IMR-90 (cell line): ENCODE measurements at places on chromosomes 5 and 9. TPM values are rescaled to one million over a fixed set of nuclear protein-coding genes. Genes with fewer than 3 reads are reported as not detected.

DNA sequence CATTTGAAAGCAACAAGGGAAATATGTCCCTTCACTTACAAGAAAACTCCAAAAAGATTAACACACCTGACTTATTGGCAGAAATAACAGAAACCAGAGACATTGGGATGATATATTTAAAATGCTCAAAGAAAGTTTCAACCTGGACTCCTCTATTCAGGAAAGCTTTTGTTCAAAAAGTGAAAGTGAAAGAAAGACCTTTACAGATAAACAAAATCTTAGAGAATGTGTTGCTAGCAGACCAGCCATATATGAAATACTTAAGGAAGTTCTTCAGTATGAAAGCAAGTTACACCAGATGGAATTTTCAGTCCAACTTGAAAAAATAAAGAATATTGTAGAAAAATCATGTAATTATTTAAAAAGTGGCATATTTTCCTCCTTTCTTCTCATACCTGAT, 1075.1 kb downstream of the NR2F1-AS1 start:
- peak; percentile 21 for DNase-seq

Gene PPP3R2
- not detected in 2 replicates for total RNA-seq

DNA sequence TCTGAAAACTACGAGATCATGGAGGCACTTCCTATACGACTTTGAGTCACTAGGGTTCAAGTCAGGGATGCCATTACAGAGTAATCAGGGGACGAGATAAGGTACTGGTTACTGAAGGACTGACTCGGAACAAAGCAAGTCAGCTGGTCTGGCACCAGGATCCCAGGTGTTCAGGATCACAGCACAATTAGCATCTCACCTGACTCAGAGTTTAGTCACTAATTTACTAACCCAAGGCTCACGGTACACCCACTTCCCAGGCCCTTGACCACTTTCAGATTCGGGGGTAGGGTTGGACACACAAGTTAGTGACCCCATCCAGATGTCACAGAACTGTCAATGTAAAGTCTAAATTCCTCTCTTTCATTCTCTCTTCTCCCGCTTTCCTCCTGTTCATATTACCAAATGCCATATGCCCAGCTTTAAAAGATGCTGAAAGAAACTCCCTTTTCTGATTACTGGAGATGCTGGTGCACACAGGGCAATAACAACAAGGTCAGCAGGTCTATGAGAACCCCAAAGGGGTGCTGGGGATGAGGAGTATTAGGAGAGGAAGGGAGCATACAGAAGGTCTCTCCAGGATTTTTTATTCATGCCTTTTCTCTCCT, 657.8 kb downstream of the TLE1 start:
- peak; percentile 15 for DNase-seq

DNA sequence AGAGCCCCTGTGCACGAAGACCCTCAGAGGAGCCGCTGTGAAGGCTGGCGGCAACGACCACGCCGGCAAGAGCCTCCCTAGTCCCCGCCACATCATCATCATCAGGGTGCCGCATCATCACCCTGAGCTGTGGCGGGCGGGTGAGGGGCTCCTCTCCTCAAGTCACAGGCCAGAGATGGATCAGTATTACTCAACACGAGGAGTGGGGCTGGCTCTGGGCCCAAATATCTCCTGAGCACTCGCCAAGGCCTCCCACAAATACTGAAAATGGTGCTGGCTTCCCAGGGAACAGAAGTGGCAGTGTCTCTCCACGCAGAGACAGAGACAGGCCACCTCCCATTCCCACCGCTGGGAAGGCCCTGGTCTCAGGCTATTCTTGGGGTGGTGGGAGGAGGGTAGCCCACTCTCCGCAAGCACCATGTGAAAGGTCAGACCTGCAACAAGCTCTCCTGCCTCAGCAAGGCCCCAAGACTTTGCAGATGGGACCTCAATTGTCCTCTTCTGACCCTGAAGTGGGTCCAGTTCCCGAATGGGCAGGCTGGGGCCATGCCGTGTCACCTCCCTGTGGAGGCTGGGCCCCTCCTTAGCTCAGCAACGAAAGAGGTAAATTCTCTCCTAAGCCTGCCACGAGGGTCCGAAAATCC, 39.3 kb upstream of the ZNF354A start:
- no peak for DNase-seq

Gene NKD2
- total RNA-seq: not detected in 2 replicates

DNA sequence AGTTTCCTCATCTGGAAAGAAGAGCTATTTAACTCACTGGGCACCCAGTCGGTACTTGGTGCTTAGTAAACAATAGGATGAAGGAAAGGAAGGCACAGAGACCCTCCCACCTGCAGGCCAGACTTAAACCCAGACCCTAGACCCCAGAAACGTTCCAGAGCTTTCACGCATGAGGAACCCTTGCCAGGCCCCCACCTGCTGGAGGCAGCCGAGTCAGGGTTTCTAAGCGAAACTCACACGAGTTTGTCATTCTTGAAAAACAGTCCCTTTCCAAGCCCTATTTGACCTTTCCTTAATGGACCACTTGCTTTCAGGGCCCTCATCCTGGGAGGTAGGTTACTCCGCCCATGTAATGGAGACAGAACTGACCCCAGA, 30.6 kb downstream of the NDUFA8 start:
- no peak for DNase-seq

Gene SPATA6L
- 0.18 and 0.28 TPM in 2 replicates for total RNA-seq

DNA sequence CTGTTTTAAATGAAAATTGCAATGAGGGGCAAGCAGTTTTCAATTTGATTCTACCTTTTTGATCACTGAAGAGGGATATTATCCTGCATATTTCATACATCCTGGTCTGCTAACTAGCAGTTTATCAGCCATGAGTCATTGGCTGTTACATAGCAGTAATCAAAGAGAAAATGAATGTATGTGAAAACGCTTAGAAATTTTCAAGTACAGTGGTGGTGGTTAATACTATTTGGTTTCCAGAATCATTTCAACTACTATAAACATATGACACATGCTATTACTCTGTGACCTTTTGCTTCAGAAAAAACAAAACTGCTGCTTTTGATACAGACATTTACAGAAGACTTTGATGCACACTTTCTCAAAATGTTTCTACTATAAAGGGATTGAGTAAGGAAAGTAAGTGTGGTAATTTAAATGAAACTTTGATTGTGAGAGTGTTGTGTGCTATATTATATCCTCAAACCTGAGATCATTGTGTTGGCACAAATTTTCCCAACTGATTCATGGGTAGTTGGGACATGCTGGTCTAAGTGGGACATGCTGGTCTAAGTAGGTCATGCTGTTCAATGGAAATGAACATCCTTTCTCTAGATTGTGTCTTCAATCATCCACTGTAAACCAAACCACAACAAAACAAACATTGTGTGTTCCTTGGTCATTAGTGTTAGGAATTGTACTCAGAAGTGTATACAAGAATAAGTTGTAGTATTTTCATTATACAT, 5.1 kb downstream of the RNF14 start:
- peak; percentile 92 for DNase-seq

GRCh38 chr5:135156337-135156714, 122.3 kb upstream of the PITX1 start:
- DNase-seq: no peak

DNA sequence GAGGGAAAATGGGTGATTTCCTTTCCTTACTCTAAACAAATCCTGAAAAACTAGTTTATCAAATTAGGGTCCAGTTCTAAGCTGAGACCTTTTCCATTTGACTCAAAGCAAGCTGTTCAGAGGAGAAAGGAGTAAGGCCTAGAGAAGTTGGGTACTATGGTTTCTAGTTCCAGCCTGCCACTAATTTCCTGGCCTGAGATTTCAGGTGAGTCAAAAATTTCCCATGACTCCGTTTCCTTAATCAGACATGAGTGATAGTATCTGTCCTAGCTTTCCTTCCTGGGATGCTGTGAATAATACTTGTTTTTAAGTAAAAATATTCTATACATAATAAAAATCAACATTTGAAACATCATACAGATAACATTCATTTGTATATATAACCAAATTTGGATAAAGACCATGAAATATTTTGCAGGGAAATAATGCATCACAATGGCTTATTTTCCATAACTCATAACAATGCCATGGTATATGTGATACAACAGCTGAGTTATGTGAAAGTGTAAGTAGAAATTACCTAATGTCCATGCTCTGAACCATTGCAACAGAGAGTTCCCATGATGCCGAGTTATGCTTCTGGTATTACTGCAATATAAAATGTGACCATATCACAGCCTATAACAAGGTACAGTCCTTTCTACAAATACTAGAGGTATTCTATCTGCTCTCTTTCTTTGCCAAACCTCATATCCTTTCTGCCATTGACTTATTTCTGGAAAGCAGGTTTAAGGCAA, 142.7 kb downstream of the MLLT3 start:
- peak; percentile 26 for DNase-seq
